Stimulated activated CD4-positive, alpha-beta T cell treated with anti-CD3 and anti-CD28 coated beads, TNF-alpha, amount 100 ng/mL, for 48 hours (primary cell): ENCODE measurements at places on chromosomes 13 and 19.
A peak's percentile ranks its signal among the peaks of the same experiment; 100 is the strongest.

DNA sequence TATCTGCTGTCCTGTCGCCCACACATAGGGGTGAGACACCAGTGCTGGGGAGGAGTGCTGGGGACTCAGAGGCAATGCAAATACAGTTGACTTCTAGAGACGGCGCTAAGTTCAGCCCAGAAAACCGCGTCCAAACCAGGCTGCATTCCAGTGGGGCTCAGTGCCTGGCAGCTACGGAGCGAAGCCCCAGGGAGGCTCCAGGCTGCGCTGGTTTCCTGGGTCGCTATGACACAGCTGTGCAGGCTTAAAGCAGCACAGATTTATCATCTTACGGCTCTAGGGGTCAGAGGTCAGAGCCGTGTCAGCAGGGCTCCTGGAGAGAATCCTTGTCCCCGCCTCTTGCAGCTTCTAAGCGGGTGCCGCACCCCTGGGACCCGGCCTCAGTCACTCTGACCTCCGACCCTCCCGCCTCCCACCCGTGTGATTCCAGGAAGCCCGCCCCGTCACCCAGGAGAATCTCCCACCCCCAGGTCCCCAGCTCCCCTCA, 61.6 kb downstream of the ANKRD10 start:
- DNase-seq = no peak

DNA sequence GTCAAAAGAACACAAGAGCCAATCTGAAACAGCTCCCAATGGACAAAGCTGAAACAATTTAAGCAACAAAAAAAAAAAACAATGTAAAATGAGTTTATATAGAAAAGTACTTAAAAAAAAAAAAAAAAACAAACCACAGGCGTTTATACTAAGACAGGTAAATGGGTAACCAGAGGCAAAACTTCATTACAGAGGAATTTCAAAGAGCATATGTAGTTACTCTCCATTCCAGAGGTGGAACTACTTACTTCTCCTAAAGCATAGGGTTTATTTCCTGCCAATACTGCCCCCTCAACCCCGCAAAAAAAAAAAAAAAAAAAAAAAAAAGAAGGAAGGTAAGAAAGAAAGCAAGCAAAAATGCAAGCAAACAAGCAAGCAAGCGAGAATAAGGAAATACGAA, 132.9 kb downstream of the LIG4 start:
- DNase-seq = no peak

GRCh38 chr13:40639221-40639681, 27.2 kb downstream of the FOXO1 start:
- no peak for DNase-seq

DNA sequence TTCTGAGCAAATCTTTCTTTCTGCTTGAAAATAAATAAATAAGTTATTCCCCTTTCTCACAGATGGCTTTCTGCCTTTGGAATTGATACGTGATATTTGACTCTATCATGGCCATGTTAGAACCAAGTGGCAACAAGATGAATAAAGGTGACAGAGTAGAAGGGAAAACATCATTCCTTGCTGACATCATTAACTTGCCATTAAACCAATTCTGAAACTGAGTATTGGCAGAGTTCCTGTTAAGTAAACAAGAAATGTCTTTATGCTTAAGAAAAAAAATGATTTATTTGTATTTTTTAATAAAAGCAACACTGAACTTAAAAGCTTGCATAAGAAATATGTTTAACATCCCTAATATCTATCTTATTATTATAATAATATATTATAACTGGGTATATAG, 828.1 kb downstream of the PCDH9 start:
- no peak for DNase-seq

- no peak for DNase-seq
Measured at GRCh38 chr13:40149611-40150274, 494.3 kb downstream of the COG6 start.

DNA sequence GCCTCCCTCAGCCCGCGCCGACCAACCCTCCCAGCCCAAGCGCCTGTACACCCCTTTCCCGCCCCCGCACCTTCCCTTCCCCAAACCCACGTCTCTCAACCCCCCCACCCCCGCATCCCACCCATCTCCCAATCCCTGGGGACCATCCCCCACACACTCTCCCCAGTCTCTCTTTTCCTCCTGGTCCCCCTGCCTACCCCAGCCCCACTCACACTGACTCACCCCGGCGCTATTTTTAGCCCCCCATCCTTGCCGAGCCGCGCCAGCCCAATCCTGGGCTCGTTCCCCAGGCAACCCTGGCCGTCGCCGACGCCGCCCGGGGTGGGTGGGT, 11.7 kb downstream of the CIC start:
- DNase-seq = no peak

- no peak for DNase-seq
Measured at GRCh38 chr13:68056816-68057710, 826.9 kb upstream of the PCDH9 start.

DNA sequence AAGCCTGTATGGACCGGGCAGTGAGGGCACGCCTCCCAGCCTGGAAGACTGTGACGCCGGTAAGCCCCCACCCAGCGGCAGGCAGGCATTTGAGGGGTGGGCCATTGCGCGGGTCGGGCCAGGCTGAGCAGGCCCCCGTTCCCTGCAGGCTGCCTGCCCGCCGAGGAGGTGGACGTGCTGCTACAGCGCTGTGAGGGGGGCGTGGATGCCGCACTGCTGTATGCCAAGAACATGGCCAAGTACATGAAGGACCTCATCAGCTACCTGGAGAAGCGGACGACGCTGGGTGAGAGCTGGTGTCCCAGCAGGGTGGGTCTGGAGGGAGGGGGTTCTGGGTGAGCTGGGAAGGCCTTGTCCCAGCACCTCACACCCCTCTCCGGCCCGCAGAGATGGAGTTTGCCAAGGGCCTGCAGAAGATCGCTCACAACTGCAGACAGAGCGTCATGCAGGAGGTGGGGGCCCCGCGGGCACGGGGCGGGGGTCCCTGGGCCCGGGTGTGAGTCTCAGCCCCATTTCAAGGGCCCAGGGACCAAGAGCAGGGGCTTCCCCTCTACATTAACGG, 7.1 kb downstream of the ARHGAP45 start:
- no peak for DNase-seq

GRCh38 chr19:1360818-1361461, 22.8 kb upstream of the NDUFS7 start:
- no peak for DNase-seq

- peak; percentile 27 for DNase-seq
Measured at GRCh38 chr19:45424191-45425058, 708 bp upstream of the ERCC1 start.

- DNase-seq = no peak
Measured at GRCh38 chr13:33862016-33862415, 44.1 kb downstream of the RFC3 start.
